ENCODE measurements at places on chromosomes 1 and 21.

DNA sequence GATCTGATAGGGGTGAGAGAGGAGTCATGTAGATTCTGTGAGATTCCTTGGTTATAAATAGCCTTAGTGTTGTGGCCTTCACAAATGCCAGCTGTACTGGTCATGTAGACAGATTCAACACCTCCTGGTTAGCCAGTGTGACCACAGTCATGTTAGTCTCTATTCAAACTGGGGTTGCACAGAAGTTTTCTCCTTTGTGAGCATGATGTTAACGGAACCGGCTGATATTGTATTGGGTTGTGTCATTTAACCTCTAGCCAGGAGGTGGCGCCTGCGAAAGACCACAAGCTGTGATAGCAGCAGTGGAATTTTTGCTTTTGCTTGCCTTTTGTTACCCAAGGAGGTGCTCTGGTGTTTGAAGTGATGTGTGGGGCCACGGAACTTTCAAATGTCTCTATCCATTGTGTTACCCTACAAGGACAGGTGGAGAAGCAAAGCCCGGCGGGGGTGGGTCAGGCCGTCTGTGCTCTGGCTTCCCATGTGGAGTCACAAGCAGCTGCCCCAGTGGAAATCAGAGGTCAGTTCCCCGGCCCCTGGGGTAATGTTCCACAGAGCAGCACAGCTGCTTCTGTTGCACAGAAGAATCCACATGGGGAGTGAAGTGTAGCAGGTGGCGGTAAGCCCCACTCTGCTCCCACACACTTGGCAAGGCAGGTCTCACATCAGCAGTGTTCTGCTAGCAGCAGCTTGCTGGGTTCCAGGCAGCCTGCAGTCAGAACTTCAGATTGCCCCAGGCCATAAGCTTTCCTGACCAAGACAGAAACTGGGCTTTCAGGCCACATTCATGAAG, 112.6 kb downstream of the ADAMTS1 start:
- DNase-seq, result peak; percentile 58

DNA sequence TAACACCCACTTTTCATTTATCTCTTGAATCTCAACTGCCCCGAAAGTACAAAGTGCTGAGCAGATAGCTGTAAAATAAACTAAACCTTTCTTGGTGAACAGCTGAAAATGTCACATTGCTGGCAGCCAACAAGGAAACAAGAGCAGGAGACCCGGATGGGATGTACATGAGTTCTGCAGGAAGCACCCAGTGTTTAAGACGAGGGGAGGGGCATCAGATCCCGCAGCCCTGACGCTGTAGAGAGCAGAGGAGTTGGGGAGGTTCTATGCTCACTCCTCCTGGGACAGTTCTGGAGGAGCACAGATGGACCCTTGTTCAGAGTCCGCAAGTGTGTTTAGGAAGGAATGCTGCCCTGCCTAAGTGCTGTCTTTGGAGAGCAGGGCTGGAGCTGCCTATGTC, 32.0 kb upstream of the EPHA8 start:
- DNase-seq, result no peak

DNA sequence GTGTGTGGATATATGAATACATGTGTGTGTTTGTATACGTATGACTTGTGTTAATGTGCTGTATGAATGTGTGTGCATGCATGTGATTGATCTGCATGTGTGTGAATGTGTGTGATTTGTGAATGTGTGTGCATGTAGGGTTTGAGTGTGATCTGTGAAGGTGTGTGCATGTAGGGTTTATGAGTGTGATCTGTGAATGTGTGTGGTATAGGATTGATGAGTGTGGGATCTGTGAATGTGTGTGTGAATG, 88.2 kb downstream of the STUM start:
- no peak for DNase-seq

DNA sequence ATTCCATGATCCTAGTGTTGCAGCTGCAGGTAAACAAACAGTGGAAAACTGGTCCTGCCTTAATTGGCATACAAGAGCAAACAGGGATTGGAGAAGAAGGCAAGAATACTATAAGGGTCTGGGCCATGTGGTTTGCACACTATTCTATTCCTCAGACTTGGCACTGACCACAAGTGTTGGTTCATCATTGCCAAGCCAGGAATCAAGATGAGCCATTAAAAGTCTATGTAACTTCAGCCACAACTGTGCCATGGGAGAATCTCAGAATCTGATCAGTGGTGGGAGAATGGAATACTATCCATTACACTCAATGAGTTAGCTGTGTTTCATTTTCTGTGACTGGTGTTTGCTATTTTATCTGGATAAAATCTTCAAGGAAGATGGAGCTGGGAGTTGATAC, 26.2 kb upstream of the FCER1A start:
- no peak for DNase-seq

GRCh38 chr1:93186667-93187066, 6.1 kb downstream of the CCDC18 start:
- peak; percentile 84 for DNase-seq

- no peak for DNase-seq
Observed at GRCh38 chr1:205272536-205272935, 44.8 kb downstream of the TMCC2 start.

DNA sequence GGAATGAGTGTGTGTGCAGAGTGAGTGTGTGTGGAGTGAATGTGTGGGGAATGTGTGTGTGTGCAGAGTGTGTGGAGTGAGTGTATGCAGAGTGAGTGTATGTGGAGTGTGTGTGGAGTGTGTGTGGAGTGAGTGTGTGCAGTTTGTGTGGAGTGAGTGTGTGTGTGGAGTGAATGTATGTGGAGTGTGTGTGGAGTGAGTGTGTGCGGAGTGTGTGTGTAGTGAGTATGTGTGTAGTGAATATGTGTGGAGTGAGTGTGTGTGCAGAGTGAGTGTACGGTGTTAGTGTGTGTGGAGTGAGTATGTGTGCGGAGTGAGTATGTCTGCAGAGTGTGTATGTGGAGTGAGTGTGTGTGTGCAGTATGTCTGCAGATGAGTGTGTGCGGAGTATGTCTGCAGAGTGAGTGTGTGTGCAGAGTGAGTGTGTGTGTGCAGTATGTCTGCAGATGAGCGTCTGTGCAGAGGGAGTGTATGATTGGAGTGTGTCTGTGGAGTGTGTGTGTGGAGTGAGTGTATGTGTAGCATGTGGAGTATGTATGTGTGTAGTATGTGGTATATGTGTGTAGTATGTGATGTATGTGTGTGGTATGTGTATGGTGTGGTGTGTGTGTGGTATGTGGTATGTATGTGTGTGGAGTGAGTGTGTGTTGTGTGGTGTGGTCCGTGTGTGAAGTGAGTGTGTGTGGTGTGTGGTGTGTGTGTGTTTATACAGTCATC, 59.7 kb upstream of the CLDN14 start:
- no peak for DNase-seq

- no peak for DNase-seq
Observed at GRCh38 chr1:152667648-152668047, 4.5 kb downstream of the LCE2D start.

DNA sequence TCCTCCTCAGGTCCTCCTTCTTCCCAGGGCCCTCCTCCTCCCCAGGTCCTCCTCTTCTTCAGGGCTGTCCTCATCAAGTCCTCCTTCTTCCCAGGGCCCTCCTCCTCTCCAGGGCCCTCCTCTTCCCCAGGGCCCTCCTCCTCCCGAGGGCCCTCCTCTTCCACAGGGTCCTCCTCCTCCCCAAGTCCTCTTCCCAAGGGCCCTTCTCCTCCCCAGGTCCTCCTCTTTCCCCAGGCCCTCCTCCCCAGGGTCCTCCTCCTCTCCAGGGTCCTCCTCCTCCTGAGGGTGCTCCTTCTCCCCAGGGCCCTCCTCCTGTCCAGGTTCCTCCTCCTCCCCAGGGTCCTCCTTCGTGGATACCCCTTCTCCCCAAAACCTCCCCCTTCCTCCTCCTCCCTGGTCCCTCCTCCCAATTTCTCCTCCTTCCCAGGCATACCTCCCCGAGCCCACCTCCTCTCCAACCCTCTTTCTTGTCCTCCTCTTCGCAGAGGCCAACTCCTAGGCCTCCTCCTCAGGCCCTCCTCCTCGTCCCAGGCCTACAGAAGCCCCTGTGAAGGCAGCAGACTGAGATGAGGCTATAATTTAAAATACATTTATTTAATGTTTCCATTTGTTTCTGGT, 29.5 kb downstream of the WNT9A start:
- DNase-seq, result no peak

DNA sequence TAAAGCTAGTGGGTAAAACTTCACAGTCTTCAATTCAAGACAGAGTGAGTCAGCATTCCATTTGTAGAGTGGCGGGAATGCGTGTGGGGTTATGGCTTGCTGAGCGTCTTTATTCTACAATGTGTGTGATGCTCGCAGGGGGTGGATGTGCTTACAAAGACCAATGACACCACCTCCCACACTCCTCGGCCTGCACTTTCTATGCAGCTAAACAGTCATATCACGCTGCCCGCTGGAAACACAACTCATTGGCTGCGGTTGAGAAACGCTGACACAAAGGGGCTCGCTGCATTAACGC, 298.5 kb downstream of the PCP4 start:
- no peak for DNase-seq

DNA sequence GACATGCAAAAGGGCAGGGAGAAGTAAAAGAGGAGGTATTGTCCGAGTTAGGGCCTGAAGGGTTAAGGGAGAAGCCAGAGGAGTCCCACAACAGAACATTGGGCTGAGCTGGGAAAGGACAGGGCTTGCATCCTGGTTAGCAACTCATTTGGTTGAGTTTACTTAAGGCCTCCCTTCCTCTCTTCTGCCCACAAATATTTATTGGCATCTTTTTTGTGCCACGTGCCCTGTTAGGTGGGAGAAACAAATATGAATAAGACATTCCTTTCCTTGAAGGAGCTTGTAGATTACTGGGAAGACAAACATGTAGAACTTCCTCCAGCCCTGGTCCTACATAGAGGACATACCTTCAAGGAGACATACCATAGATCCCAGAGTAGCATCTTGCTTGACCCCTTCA, 53.0 kb upstream of the PRELP start:
- DNase-seq, result no peak

GRCh38 chr1:22710701-22711049, at the start of gene EPHB2:
TSS of gene EPHB2 (plus strand) at chr1:22710839. CDS start at chr1:22710983, 144 bp downstream.
- DNase-seq, result peak; percentile 56

Measured in OCI-M1 (cell line).